ENCODE measurements at places on chromosomes 16 and 17. TPM values are rescaled to one million over a fixed set of nuclear protein-coding genes. Genes with fewer than 3 reads are reported as not detected.

DNA sequence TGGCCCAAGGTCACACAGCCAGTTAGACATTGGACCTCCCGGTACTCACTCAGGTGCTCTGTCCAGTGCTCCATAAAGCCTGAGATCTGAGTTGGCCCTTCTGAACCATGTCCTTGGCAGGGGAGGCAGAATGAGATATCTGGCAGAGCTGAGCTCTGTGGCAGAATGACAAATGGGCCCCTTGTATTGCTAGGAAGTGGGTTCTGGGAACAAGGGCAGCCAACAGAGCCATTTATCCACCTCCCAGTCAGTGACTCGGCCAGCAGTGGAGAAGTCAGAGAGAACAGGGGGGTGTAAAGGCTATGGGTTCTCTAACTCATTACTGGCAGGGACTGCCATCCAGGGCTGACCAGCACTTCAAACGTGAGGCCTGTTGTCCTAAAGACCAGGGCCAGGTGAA lies 117.1 kb upstream of the NLRP1 start:
- no peak for DNase-seq

- no peak for DNase-seq
Measured at GRCh38 chr16:10979717-10980601, 35.6 kb downstream of the CLEC16A start.

DNA sequence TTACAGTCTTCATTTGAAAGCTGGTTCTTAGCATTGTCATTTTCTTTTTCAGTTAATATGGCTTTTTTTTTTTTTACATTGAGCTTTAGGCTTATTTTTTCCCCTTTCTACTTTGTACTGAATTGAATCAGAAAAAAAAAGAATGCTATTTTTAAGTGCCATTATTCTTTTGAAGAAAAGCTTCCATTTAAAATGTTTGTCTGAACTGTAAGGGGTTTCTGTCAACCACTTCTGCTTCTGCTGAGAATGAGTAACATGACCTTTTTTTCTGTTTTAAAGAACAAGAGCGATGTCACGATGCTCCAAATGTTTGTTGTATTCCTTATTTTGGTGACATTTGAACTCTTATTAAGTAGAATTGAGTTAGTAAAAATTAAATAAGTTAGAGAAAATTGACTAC lies 50.0 kb downstream of the MRTFB start:
- no peak for DNase-seq

DNA sequence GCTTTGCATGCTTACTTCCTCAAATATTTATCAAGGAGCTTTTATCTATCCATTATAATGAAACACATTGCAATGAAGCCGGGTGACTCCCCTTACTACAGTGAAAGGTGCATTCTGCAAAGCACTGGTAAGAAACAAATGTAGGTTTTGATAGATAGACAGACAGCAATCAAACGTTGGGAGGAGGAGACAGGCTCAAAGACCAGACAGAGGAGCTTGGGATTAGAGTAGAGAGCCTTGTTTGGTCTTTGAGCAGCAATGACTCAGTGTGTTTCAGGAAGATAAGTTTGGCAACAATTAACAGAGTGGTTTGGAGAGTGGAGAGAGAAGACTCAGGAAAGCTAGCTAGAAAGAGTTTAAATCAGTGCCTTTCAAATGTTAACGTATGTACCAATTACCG lies 68.8 kb downstream of the ZNF18 start:
- DNase-seq = no peak

Gene SKA2
- 20.4 TPM for total RNA-seq

Gene KRTAP4-4
- not detected for total RNA-seq

DNA sequence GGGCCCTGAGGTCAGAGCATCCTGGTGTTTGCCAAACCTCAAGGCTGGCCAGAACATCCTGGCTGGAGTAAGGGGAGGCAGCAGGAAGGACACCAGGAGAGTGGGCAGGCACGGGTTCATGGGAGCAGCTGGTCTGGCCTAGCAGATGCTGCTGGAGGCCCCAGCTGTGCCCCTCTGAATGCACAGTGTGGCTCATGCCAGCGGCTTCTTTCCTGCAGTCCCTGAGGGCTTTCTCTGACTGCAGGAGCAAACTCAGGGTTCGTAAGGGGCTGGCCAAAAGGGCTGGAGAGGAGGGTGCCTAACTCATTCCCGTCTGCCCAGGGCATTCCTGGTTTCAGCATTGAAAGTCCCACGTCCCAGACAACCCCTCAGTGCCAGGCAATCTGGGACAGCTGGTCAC lies 78.7 kb downstream of the ZDHHC7 start:
- DNase-seq = no peak
